ENCODE measurements at places on chromosomes 4 and X.

GRCh38 chrX:538311-538710 is 92.3 kb upstream of the SHOX start:
- DNase-seq, result no peak

DNA sequence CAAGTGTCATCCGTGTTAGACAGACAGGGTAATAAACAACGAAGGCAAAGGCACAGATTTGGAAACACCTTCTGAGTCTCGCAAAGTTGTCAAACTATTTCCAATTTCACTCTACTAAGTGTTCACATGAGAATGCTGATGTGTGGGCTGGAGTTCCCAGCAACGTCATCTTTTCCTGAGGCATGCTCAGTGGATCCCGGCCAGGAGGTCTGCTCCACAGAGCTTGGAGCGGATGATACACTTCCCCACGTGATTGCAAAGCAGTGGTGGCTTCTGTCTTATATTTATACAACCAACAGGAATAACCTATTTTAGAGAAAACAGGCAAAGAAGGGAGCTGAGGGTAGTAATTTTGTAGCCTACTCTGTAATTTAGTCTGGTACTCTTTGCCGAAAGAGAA is 40.1 kb upstream of the PDK3 start:
- no peak for DNase-seq

DNA sequence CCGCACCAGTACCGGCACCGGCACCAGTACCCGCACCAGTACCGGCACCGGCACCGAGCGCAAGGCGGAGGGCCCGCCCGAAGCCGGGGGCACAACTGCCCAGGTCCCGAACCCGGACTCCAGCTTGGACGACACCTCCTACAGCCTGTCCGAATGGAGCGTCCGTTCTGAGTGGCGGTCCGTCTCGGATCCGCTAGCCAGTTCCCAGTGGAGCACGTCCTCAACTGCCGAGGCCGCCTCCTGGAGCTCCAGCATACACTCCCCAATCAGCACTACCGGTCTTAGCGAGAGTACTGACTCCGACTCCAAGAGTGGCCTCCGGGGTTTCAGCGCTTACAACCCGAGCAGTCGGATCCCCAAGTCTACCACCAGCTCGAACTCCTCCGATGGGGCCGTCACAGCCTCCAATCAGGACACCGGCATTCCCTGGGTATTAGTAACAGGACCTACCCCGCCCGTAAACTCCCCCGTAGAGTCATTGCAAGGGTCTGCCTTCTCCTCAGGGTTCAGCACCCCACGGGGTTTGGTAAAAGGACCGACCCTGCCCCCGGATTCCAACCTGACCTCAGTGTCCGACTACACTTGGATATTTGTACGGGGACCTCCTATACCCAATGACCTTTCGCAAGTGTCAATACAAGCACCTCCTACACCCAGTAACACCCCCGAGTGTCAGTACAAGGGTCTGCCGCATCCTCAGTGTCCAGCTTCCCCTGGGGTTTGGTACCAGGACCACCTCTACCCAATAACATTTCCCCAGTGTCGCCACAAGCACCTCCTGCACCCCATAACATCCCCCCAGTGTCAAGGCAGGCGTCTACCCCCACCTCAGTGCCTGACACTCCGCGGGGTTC is 721 bp upstream of the MAOA start:
- no peak for DNase-seq

- no peak for DNase-seq
These were observed 2.2 kb downstream of the FAT4 start for GRCh38 chr4:125316791-125317524.

GRCh38 chr4:2305766-2306501 is 44.0 kb upstream of the MXD4 start:
- no peak for DNase-seq
